Pons (tissue), 1 donor: ENCODE measurements at places on chromosomes 3 and 15.

DNA sequence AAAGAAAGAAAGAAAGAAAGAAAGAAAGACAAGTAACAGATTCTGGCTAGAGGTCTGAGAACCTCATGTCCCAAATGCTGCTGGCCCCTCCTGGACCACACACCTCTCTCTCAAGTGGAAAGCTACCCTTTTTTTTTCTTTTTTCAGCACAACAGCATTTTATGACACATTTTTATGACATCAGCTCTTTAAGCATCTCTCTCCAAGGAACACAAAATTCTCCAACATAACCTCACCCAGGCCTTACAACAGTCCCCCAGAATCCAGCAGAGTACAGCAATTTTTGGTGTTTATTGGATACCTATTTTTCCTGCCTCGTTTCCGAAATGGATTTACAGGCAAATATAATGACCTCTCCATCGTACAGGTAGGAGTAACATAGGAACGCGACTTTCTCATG is 11.2 kb upstream of the NTRK3 start:
- no peak for DNase-seq

GRCh38 chr3:133914839-133915600 is 19.3 kb upstream of the RAB6B start:
- no peak for DNase-seq

- DNase-seq: no peak
Measured at GRCh38 chr15:24916305-24917009, 38.3 kb upstream of the SNRPN start.

DNA sequence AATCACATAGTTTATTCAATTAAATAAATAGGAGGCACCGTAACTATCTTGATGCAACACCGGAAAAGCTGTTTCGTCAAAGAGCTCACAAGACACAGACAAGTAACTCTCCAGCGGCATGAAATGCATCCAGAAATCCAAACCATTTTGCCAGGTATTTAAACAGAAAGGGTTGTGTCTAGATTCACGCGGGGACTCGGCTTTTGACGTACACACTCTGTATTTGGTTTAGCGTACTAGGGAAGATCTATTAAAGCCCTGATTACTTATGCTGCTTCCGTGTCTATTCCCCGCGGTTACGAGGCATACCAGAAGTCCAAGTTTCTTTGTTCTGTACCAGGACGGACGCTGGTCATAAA is 718 bp downstream of the BNIP2 start:
- DNase-seq: peak; percentile 70

DNA sequence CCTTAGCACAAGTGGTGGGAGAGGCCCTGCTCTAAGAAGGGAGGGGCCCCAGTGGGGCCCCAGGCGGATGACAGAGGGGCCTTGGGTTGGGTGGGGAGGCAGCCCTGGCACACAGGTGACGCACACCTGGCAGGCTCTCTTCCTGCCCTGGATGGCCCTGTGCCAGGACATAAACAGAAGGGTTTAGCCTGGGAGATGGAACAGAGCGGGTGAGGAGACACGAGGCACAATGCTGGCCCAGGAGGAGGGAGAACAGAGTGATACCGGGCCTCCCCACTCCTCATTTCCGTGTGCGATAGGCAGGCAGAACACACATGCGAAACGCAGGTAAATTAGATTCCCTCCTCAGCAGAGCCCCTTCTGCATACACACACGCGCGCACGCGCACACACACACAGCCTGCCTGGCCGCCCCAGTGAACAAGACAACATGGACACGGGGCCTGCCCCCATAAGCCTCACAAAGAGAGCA is 39.8 kb downstream of the IDH2 start:
- no peak for DNase-seq

DNA sequence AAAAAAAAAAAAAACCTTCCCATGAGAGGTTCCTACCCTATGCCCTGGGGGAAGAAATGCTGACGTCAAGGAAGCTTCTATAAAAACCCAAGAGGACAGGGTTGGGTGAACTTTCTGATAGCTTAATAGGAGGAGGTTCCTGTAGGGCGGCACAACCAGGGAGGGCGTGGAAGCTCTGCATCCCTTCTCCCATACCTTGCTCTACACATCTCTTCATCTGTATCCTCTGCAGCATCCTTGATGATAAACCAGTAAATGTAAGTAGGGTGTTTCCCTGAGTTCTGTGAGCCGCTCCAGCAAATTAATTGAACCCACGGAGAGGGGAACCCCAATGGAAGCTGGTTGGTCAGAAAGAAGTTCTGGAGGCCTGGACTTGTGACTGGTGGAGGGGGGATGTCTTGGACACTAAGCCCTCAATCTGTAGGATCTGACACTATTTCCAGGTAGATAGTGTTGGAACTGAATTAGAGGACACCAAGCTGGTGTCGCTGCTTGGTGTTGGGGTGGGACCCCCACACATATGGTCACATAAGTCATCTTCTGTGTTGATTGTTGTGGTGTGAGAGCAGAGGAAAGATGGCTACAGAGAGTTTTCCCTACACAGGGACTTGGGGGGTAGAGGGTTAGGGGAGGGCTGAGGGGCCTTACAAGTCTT is 91.5 kb downstream of the ST6GAL1 start:
- DNase-seq: no peak

DNA sequence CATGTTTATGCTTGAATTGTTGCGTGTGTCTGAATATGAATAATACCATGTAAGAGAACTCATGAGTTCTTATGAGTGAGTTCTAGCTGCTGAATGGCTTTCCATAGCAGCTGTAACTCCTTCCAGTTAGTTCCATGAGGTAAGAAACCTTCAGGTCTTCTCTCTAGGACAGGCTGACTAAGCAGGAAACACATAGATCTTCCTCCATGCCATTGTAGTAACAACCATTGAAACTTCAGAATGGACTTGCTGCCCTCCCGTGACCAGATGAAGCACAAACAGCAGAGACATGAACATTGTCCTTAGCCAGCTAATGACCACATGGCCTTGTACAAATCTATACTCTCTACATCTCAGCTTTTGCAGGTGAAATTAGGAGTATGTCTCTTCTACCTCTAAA is 200.0 kb downstream of the ZNF385D start:
- DNase-seq: no peak

- DNase-seq: no peak
Measured at GRCh38 chr3:36734742-36735141, 29.6 kb downstream of the DCLK3 start.

GRCh38 chr3:119582178-119582577 is 2.9 kb downstream of the ADPRH start:
- no peak for DNase-seq
